ENCODE measurements at places on chromosomes 3 and 15. TPM values are rescaled to one million over a fixed set of nuclear protein-coding genes. Genes with fewer than 3 reads are reported as not detected.

The PPP1R14D gene
- total RNA-seq = not detected

The SCAMP5 gene
- total RNA-seq = 0.45 TPM

The LDHAL6B gene
- not detected for total RNA-seq

The IL12A gene
- 4.5 TPM for total RNA-seq

The CX3CR1 gene
- total RNA-seq = 0.15 TPM

The TMEM45A gene
- 13.2 TPM for total RNA-seq

The PIGB gene
- 8.2 TPM for total RNA-seq

The ATP13A5 gene
- not detected for total RNA-seq

The NOX5 gene
- total RNA-seq = not detected

The GALK2 gene
- 36.9 TPM for total RNA-seq

The SH3GL3 gene
- not detected for total RNA-seq

The PXK gene
- 40.3 TPM for total RNA-seq

Data from bronchus fibroblast of lung (primary cell).